ENCODE measurements at places on chromosomes 2 and 18.
A peak's percentile ranks its signal among the peaks of the same experiment; 100 is the strongest.

DNA sequence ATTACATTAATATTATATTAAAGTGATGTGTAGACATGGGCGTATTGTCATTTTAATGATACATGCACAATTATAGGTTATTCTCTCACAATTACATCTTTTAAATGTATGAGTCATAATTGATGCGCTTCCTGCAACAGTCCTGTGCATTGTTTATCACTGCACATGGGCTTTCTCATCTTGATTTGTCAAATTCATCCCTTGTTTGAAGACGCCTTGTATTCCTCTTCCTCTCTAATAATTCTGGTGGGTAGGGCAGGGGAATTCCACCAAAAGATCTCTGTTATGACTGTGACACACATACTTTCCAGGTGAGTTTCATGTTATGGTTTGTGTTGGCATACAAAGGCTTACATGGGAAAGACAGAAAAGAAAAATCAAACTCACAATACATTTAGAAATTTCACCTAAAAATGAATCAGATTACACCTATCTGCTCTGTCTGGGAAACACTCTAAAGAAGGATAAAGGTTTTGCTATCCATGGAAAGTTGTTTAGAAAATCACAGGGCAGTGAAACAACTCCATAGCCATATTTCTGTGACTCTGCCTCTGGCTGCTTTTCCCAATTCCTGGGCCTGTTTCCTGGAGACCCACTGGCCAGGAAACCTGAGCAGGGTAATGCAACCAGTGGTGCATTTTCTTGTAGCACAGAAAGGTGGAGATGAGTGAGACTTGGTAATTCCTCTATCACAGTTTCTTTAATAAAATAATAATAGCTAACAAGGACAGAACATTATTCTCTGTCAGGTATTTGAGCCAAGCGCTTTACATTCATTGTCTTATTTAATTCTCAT lies 13.2 kb downstream of the SLC9A2 start:
- no peak for DNase-seq

DNA sequence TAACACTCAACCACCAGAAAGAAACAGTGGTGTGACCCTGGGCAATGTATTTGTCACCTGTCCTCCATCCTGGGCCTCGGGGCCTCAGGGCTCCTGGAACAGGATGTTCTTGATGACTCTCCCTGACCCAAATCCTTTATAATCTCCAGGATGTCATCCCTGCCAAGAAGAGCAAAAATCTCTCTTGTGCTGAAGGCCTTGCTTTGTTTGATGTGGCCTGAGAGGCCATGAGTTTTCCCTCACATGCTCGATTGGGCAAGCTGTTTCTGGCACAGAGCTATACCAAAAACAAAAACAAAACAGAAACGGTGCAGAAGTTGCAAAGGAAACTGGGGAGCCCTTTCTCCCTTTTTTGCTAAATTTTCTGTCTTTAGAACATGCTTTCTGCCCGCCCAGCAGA lies 35.7 kb upstream of the ST3GAL5 start:
- no peak for DNase-seq

DNA sequence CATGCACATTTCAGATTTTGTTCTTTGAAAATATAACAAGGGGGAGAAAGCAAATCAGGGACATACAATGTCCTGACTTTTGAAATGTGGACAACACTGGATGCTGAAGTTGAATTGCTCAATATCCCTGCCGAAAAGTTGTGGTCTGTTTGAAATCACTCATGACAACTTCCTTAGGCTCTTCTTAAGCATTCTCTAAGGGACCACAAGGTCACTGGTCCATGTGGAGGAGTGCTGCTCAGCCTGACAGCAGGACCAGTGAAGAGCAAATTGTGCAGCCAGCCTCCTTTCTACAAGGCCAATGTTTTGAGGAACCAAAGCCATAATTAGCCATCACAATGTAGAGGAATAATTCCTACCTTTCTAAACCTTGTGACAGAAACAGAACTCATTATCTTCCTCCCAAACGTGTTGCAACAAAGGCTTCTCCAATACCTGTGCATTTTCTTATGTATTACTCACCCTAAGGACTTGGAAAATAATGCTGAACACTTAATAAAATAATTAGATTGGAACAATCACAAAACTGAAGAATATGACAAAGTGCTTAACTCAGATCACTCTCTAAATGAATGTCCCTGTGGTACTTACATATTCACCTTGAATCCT lies 1477.6 kb upstream of the NXPH2 start:
- no peak for DNase-seq

DNA sequence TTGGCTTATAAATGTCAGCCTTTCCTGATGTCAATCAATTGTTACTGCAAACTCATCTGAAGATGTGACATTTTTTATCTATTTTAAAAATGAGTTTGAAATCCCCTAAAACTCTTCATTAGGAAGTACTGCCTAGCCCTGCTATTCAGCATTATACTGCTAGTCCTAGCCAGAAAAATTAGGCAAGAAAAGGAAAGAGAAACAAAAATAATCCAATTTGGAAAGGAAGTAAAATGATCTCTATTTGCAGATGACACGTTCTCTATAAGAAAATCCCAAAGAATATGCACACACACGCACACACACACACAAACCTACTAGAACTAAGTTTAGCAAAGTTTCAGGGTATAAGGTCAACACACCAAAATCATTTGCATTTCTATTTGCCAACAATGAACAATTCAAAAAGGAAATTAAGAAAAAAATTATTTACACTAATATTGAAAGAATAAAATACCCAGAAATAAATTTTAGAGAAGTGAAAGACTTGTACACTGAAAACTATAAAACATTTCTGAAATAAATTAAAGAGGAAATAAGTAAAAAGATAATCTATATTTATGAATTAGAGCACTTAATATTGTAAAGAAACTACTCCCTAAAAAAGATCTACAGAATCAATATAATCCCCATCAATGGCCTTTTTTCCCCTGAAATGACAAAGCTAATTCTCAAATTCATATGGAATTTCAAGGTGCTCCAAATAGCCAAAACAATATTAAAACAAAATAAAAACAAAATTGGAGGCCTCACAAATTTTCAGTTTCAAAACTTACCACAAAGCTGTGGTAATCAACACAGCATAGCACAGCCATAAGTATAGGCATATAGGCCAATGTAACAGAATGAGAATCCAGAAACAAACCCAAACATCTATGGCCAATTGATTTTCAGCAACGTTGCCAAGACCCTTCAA lies 433.7 kb upstream of the TRIB2 start:
- DNase-seq = no peak

DNA sequence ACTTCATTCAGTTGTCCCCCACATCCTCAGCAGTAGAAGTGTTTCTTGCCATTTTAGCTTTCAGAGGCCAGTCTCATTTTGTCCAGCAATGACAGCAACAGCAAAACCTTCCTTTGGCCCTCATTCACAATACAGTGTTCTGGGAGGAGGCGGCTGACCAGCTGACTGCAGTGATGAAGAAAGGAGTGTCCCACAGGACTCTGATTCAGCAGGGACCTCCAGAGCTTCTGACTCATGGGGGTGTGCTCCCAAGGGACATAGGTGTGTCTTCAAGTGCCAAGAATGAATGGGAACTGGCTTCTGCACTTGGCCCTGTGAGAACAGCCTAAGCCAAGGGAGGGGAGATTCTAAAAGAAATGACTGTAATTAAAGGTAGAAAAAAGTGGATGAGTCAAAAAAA lies 147.0 kb upstream of the PELI1 start:
- no peak for DNase-seq

DNA sequence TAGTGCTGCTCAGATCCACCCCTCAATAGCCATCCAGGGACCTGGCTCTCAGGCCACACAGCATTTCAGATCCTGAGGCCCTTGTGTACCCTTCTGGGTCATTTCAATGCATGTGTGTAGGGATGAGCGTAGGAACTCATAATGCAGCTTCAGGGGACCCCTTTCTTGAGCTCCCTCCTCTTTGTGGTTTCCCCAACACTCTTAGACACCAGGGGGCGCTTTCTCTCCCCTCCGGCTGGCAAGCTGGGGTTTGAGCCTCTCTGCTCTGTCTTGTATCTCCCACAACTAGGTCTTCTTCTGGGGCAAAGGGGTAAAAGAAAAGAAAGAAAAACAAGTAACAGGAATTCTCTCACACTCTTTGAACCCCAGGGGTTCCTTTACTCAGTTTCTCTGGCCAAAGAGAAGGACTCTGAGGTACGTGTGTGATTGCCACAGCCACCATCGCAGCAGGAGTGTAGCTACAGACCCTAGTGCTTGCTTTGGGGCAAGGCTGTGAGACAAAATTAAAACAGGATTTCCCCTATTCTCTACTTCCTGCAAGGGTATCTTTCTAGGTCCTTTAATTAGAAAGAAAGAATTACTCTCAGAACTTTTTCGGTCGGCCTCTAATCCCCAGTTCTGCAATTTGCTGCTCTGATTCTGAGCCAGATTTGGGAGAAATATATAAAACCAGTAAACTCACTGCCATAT lies 38.0 kb downstream of the CABYR start:
- peak; percentile 19 for DNase-seq

- no peak for DNase-seq
Observed at GRCh38 chr18:3147935-3148554, 71.7 kb downstream of the MYOM1 start.

- no peak for DNase-seq
Observed at GRCh38 chr18:61322265-61322873, 10.9 kb upstream of the CDH20 start.

DNA sequence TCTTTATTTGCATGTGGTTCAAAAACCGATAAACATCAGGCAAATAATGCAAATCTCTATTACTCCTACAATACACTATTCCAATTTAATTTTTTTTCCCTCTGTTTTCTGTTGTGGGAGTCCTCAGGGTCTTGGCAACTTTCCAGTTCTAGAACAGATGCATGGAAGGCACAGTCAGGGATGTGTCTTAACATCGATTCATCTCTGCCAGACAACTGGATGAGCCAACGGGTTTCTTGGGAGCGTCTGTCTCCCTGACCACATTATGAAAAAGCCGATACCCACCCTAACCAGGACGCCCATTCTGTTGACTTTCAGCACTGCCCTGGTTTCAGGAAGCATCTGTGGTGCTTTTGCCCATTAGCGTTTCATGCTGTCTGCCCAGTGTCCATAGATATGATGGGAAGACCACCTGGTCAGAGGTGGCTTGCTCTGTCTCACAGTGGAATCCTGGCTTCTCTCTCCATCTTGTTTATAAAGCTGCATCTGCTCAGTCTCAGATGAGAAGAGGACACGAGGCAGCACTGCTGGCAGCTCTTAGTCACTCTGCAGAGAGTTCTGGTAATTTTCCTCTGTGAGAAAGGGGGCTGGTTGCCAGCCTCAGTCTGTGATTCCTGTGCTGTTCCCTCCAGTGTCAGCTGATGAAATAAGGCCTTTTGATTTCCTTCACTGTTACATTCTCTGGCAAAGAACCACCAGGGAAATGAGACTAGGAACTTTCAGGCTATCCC lies 57.9 kb upstream of the KCNE4 start:
- DNase-seq = no peak

GRCh38 chr2:211724933-211725332 lies 813.7 kb downstream of the ERBB4 start:
- DNase-seq = no peak

DNA sequence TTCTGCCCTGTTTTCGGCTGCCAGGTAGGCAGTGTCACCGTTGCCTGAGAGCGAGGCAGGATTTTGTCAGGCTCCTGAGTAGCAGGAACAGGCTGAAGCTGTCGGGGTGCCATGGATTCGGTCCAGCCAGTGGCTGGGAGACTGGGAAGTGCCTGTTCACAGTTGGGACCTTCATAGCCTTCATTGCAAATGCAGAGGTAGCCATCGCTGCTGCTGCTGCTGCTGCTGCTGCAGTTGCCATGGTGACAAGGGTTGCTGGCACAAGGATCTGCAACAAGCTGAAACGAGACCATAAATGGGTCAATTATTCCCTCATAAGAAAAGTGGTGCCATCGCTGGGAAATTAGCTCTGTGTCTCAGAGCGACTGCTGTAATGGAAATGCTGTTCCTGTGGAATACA lies 122.7 kb downstream of the DNER start:
- no peak for DNase-seq

GRCh38 chr18:12744103-12744502 lies 41.3 kb downstream of the PSMG2 start:
- DNase-seq = no peak

DNA sequence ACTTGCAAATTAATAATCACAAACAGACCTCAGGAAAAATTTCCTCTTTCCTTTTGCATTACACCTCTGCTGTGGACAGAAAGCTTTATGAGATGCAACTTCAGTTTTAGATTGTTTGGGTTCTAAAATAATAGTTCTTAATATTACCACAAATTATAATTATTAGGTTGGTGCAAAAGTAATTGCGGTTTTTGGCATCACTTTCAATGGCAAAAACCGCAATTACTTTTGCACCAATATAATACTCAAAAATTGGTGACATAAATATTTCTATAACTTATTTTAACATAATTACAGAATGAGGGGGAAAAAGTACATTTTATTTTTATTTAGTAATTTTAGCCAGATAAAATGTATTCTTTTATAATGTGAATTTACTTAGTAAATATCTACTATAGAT lies 804.4 kb upstream of the FAM98A start:
- DNase-seq = no peak

- no peak for DNase-seq
Observed at GRCh38 chr18:2570772-2571199, 519 bp downstream of the METTL4 start.

- DNase-seq = no peak
Observed at GRCh38 chr2:144452989-144453336, 67.0 kb downstream of the ZEB2 start.

DNA sequence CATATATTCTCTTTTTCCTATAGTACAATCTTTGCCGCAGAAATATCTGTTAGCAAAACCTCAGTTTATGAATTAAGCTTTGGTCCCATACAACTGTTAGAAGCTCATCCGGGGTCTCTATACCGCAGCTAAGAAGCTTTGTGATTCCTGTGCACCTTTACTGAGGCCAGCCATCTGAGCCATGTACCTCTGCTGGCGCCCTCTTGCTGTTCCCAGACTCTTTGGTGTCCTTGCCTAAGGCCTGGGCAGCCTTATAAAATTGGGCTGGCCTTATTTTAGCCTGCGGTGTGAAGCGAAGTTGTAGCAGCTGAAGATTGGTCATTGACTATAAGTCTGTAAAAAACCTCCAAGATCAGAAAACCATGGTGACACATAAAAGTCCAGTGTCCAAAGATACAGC lies 1135.1 kb upstream of the CHAC2 start:
- DNase-seq = no peak

DNA sequence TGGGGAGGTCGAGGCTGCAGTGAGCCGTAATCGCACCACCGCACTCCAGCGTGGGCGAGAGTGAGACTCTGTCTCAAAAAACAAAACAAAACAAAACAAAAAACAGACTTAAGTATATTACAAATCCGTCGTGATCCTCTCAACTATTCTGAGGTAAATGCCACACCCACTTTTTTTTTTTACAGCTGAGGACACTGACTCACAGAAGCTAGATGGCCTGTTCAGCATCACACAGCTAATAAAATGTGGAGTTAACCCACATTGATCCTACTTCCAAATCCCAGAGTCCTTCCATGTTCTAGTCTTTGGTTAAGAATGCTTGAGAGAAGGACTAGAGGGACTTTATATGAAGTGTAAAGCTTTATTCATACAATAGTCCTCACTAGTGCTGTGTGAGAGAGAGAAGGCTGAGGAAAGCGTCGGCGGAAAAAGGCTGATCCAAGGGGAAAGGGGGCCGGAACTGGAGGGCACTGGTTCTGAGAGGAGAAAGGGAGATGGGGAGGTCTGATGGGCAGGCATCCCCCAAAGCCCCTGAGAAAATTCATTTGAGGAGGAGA lies 627 bp downstream of the RNF25 start:
- no peak for DNase-seq

Data from activated T-cell treated with anti-CD3 and anti-CD28 coated beads for 4 hours (primary cell).